ENCODE measurements at places on chromosomes 4 and X. TPM values are rescaled to one million over a fixed set of nuclear protein-coding genes. Genes with fewer than 3 reads are reported as not detected.

SLIT2 gene
- 8.6 TPM for total RNA-seq

GRCh38 chr4:62407534-62407933, 1207.4 kb downstream of the ADGRL3 start:
- no peak for DNase-seq

DNA sequence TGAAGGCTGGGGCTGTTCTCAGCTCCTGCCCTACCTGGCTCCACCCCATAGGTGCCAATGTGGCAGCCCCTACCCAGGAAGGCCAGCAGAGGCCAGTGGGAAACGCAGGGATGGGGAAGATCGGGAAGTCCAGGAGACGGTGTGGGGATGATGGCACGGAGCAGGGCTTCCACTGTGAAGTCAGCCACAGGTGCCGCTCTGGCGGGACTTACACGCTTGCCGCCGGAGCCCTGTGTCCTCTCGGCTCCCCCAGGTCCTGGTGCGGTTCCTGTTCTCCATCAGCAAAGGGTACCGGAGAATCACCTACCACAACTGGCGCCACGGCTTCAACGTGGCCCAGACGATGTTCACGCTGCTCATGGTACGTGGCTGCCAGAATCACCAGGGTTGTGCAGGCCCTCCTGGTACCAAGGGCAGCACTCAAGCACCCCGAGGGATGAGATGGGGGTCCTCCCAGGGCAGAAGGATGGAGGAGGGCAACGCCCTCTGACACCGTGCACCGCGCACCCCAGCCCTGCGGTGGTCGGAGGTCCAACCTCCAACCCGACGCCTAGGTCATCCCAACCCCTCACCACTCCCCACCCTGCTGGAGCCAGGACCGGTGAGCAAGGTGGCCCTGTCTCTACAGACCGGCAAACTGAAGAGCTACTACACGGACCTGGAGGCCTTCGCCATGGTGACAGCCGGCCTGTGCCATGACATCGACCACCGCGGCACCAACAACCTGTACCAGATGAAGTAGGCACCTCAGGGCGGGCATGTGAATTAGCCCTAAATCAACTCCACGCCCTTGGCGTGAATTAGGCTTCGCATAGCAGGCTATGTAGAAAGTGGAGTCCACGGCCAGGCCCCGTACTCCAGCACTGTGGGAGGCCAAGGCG, 12.0 kb downstream of the ATP5ME start:
- DNase-seq, result no peak

DNA sequence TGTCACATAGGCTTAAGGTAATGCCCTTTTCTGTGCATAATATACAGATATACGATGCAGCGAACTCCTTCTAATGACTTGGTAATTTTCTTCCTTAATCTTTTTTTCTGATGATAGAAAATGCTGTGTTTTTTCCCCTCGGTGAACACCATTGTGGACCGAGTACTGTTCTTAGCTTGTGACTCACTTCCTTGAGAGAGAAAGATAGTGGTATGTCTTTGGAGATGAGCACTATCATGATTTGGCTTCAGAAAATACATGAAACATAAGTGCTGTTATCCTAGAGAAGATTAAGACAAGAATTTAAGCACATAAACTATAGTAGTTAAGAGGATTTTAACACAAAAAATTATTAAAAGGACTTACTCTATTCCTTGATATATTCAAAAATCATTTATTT, 63.9 kb downstream of the RS1 start:
- DNase-seq, result no peak

DNA sequence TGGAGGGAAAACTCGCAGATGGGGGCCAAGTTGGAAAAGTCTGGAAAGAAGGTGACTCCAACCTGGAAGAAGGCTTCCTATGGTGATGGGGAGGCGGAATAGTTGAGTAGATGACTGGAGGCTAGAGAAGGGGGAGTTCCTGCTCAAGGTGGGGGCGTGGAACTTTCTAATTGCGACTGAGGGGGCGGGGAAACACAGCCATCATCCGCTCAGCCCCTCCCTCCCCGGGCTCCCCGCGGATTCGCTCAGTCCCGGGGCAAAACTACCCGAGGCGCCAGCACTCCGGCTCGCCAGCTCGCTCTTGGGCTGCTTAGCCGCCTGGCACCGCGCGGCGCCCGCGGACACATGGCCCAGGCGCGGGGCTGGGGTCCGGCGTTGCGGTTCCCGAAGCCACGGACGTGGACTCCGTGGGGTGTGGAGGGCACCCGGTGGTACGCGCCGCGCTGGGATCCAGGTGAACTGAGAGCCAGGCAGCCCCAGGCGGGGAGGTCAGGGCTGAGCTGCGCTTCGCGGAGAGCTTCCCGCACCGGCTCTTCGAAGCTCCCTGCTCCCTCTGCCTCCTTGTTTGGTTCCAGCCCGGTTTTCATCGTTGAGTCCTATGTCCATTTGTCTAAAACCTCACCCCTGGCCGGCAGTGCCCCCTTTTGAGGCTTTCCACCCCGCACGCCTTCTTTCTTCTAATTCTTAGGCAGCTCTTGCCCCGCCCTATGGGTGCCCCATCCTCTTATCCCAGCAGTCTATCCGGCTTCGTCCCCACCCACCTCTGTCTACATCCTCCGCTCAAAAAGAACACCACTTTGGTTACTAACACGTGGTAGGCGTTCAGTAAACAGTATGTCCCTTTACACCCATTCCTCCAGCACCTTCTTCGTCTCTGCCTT, 38.9 kb downstream of the STARD8 start:
- peak; percentile 83 for DNase-seq

- no peak for DNase-seq
These were observed 623.9 kb downstream of the BCOR start for GRCh38 chrX:39473812-39474211.

GRCh38 chr4:146183209-146183608, 7.7 kb downstream of the LSM6 start:
- DNase-seq, result no peak

RTL5 gene
- total RNA-seq, result 6.3 TPM

SHOX gene
- total RNA-seq, result 0.11 TPM

DNA sequence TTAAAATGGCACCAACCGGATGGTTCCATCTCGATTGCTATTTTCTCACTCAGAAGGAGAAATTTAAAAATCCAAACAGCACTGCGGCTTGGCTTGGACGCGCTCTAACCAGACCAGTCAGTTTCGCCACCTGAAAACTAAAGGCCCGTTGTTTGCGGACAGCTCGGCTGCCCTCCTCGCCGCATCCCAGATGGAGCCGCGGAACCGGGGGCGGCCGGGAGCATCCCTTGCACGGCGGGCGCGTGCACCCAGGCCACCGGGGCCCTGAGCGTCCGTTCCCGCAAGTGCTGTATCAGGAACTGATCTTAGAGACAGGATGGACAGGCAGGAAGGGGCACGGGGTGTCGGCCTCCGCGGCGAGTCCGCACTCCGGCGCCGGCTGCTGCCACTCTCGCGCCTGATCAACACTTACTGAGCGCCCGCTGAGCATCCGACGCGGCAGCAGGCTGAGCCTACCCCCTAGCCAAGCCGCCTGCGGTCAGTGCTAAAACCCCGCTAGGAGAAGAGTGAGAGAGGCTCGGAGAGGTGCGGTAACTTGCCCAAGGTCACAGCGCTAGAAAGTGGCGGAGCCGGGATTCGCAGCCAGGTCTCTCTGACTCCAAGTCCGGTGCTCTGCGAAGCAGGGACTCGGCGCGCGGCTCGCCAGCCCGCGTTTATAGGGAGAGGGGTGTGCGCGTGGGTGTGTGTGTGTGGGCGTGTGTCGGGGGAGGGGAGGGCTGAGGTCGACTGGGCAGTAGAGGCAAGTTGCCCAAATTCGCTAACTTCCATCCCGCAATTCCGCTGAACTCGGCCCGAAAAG, at the start of gene CITED1:
Gene CITED1 (minus strand): TSS at position 629 of the 799 bp plus-strand sequence. CDS start 3,045 bp downstream, outside the sequence.
- DNase-seq, result no peak

GRCh38 chr4:6763330-6763851, 19.1 kb upstream of the KIAA0232 start:
- DNase-seq, result no peak

TLR7 gene
- 0.92 TPM for total RNA-seq

DNA sequence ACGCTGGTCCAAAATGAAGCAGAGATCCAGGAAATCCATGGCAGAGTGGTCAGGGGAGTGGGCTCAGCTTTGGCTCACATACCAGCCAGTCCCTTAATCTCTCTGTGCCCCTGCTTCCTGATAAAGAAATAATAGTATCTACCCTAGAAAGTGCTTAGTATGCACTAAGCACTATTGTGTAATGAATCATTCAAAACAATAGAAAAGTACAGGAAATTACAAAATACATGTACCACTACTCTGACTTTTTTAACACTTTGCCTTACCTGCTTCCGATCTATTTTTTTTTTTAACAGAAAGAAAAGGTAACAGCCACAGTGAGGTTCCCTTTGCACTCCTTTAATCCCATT, 49.9 kb downstream of the TBC1D9 start:
- no peak for DNase-seq

DNA sequence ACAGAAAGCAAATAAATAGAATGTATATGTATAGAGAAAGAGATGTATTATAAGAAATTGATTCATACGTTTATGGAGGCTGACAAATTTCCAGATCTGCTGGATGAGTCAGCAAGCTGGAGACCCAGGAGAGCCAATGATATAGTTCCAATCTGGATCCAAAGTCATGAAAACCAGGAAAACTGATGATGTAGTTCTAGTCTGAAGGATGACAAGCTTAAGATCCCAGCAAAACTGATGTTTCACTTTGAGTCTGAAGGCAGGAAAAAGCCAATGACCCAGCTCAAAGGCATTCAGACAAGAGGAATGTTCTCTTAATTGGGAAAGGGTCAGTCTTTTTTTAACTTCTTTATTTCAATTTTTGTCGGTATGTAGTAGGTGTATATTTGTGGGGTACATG, 102.6 kb downstream of the LHFPL1 start:
- no peak for DNase-seq

SMARCA1 gene
- total RNA-seq, result 26.8 TPM

GRCh38 chrX:19849464-19850080, 37.8 kb downstream of the SH3KBP1 start:
- DNase-seq, result no peak

DNA sequence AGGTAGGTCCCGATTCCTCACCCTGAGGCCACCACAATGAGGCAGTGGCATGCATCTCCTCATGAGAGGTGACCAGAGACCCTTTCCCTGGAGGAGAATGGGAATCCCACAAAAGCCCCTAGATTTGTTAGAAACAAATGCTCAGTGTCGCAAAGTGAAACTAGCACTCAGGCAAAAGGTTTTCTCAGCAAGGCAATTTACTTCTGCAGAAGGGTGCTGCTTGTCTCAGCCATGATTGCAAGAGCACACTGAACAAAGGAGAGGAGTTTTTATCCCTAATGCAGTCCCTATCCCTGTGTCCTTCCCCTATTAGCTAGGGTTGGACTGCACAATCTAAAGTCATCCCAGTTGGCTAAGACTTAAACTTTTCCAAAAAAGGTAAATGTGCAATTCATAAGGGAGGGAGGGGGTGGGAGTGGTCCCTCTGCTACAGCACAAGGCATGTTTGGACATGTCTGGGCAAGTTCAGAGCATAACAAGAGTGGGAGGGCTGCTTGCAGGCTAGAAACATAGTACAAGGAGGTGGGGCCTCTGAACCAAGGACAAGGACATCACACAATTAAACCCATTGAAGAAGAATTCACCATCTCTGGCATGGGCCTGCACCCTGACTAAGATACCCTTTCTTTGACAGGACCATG, 185.3 kb downstream of the CCNG2 start:
- DNase-seq, result no peak

MSANTD1 gene
- total RNA-seq, result 1.1 TPM

DNA sequence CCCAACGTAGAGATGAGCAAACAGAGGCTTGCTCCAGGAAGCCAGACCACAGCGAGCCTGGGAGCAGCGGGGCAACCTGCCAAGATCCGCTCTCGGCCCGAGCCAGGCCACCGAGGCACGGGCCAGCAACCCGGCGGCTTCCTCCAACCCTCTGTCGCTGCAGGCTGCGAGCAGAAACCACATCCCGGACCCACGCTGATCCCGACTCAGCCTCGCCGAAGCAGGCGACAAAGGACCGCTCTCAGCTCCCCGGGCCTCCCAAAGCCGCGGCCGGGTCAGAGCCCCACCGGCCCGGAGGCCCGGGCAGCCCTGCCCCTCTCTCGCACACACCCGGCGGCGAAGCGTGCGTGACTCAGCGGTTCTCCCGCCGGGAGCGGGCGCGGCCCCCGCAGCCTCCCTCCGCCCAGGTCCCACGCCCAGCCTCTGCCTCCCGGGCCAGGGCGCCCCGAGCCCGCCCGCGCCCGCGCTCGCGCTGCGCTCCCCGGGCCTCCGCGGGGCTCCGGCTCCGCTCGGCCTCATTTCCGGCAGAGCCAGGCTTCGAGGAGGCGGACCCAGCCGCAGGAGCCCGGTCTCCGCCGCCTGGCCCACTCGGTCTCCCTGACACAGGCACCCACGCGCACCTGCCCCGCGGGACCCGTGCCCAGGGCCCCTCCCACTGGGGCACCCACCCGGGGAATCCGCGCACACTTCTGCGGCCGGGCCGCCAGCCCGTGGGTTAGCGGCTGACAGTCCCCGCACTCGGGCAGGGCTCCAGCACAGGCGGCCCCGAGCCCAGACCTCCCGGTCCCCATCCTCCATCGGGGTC, 1.7 kb downstream of the PPP2R2C start:
- peak; percentile 74 for DNase-seq
